ENCODE measurements at places on chromosomes 5 and 9.

DNA sequence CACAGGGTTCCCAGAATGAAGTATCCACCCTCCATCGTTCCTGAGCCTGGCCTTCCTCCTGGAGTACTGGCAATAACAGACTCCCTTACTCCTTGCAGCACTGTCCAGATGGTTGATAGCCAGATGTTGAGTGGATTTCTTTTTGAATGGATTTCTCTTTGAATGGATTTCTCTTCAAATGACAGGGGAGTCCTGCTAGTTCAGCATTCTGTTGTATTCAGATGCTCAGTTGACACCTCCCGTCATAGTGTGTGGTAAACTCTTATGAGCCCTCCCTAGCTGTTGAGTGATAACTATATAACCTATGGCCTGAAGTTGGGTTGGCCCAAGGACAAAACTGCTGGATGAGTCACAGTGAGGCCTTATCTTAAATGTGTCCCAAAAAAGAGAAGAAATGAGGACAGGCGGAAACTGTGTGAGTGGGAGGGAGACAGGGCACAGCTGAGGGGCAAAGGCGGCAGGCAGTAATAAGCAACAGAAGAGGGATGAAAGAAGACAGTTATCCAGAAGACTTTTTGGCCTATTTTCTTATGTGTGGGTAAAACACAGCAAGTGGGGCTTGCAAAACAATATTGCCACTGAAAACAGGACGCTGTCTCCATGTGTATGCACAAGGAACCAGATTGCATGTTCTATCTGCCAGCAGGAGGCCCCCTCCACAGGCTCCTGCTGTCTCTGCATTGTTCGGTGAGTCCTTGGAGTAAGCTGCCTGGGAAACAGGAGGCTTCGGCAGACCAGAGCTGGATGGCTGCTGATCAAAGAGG is 209.5 kb upstream of the S1PR3 start:
- no peak for DNase-seq

DNA sequence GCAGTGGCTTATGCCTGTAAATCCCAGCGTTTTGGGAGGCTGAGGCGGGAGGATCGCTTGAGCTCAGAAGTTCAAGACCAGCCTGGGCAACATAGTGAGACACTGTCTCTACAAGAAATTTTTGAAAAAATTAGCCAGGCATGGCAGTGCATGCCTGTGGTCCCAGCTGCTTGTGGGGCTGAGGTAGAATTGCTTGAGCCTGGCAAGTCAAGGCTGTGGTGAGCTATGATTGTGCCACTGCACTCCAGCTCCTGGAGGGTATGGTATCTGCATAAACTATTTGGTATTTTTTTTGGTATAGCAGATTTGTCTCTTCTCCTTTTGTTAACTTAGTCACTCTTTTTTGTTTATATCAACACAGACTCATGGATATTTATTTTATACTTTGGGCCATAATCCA is 61.5 kb upstream of the TEX48 start:
- no peak for DNase-seq

DNA sequence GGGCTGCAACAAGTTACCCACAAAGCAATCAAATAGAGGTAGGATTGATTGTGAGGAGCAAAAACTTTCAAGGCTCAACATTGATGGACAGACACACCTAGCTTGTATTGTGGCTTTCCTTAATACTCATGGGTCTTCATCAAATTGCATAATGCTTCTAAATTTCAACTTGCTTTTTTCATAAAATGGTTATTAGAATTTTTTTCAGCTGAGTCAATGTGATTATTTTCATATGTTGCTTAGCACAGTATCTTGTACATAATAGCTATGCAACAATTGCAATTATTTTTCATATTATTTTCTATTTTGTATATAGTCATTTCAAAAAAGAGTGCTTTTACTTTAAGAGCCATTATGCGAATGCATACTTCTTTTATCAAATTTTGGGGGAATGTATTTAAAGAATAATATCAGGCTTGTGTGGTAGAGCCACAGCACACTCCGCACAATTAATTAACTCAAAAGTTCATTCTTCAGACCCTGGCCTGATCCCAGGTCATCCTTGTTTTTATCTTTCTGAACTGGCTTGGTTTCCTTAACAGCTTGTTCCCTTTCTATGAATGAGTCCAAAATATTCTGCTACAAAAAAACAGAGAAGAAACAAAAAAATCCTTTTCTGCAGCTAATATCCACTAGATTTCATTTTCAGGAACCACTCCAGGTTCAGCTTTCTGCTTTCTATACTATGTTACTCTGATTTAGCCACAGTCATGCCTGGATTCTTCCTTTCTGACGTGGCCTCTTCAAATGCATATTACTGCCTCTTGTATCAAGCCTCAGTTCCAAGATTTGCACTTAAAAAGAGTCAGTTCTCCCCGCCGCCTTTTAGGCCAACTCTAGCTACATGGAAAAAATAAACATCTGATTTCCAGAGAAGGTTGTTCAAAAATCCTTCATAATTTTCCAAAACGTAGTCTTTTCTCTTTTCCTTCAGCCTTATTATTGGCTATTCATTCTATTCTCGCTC is 45.3 kb upstream of the CDH9 start:
- no peak for DNase-seq

DNA sequence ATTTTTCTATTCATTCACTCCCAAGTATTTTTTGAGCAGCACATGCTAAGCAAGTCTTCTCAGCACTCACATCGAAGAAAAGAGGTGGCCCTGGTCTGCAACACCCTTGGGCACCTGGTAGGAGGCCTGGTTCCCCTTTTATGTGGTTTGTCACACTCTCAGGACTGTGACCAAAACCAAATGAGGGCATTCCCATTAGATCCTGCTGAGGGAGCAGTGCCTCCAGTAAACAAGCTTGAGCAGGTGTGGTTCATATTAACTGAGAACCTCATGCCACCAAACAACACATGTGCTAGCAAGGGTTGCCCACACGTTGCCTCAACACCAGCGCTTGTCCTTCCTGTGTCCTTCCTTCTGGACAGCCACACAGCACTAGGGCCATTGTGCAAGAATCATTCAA is 26.9 kb upstream of the SYK start:
- DNase-seq, result no peak

GRCh38 chr9:136323371-136323789 is 4.0 kb upstream of the GPSM1 start:
- DNase-seq, result no peak

DNA sequence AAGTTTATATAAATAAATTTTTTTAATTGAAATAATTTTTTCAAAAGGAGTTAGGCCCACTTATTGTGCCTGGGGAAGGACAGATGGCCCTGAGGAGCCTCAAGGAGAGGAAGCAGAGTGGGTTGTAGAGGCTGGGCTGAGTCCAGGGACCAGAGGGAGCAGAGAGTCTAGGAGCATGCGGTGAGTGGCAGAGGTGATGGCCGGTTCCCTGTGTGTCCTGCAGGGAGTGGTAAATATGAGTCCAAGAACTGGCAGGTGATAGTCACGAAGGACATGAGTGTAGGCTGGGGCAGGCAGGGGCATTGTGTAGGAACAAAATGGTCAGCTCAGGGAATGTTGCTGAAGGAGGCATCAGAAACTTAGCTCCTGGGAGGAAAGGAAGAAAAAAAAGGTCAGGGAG is 8.3 kb upstream of the BTNL9 start:
- no peak for DNase-seq

DNA sequence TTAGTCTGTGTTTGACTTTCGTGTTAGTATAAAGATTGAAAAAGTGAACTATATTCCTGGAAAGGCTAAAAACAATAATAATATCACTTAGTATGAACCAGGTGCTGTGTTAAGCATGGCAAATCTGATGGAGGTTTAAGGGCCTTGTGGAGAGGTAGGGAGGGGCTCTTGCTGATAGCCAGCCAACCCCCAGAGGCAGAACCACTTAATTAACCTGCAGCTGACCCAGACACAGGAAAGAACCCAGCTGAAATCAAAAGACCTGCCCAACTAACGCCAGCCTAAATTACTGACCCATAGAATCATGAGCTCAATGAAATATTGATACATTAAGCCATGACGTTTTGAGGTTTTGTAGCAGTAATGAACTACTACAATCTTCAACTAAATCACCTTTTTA is 28.3 kb upstream of the TAF1L start:
- no peak for DNase-seq

GRCh38 chr5:101673120-101673519 is 623.0 kb downstream of the SLCO4C1 start:
- no peak for DNase-seq

- no peak for DNase-seq
Observed at GRCh38 chr5:72238712-72239445, 81.2 kb downstream of the MRPS27 start.

GRCh38 chr9:134736791-134737497 is 95.3 kb downstream of the COL5A1 start:
- no peak for DNase-seq

- no peak for DNase-seq
Observed at GRCh38 chr5:77302247-77302646, 91.8 kb downstream of the PDE8B start.

DNA sequence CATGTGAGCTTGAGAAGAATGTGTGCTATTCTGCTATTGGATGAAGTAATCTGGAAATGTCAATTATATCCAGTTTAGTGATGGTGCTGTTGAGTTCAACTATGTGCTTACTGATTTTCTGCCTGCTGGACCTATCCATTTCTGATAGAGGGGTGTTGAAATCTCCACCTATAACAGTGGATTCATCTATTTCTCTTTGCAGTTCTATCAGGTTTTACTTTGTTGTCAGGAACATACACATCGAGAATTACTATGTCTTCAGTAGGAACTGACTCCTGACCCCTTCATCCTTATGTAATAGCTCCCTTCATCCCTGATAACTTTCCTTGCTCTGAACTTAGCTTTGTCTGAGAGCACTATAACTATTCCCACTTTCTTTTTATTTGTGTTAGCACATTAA is 16.7 kb upstream of the CDC14B start:
- DNase-seq, result no peak

GRCh38 chr5:172834415-172835289 is 601 bp downstream of the ERGIC1 start:
- no peak for DNase-seq

GRCh38 chr5:176570044-176570443 is 20.9 kb downstream of the CDHR2 start:
- no peak for DNase-seq

GRCh38 chr9:10014889-10015288 is 597.9 kb downstream of the PTPRD start:
- no peak for DNase-seq

- no peak for DNase-seq
Observed at GRCh38 chr5:3842591-3842990, 247.0 kb downstream of the IRX1 start.

- no peak for DNase-seq
Observed at GRCh38 chr9:89591274-89592212, 13.3 kb upstream of the GADD45G start.

- DNase-seq, result no peak
Observed at GRCh38 chr5:149387982-149388381, 8.9 kb upstream of the IL17B start.

DNA sequence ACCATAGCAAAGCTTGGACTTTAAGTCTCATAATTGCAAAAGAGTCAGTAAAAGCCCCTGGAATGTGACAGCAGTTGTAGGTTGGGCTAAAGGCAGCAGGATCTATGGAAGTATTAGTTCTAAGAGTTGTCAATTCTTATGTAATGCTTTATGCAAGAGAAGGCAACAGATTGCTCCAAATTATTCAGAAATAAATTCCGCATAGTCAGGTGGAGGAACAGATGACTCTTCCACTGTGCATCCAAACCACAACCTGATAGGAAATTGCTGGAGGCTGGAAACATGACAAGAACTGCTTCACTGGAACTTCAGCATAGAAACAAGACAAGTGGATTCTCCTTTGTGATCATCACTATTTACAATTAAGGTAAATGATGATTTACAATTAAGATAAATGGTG is 101.0 kb downstream of the STARD4 start:
- DNase-seq, result no peak

- no peak for DNase-seq
Observed at GRCh38 chr5:17477043-17477442, 21.0 kb upstream of the TAF11L2 start.

DNA sequence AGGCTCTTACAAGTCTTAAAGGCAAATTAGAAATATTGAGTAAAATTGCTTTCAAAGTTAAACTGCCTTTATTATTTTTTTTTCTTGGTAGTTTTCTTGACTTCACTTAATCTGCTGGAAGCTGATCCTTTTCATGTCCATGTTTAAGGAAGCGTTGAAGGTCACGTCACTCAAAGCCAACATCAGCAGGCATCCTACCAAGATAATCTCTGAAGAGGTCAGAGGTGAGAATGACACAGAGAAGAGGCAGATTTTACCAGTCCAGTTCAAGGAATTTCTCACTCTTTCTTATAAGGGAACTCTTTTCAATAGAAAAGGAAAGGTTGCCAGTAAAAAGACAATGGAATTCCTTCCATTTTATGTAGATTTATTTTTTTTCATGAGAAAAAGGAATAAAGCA is 259.8 kb downstream of the ANXA1 start:
- no peak for DNase-seq

DNA sequence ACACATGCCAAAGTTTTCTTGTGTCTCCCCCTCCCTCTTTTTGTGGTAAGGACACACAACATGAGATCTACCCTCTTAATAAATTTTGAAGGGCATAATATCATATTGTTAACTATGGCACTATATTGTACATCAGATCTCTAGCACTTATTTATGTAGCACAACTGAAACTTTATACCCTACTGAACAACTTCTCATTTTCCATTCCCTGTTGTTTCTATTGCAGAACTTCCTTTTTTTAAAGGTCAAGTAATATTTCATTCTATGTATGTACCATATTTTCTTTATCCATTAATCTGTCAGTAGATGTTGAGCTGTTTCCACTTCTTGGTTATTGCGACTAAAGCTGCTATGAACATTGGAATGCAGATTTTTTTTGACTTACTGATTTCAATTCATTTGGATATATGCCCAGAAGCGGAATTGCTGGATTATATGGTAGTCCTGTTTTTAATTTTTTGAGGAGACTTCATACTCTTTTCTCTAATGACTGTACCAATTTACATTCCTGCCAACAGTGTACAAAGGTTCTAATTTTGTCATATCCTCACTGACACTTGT is 305.3 kb downstream of the PRR16 start:
- DNase-seq, result no peak
